ENCODE measurements at places on chromosomes 6 and 20.

- no peaks in the 10 kb centered on the region for H3K36me3 ChIP-seq
- no peak for DNase-seq
- no peaks in the 10 kb centered on the region for H3K4me1 ChIP-seq
- no peak overlapping the region for H3K27ac ChIP-seq
- no peaks in the 10 kb centered on the region for H3K27me3 ChIP-seq
Measured at GRCh38 chr6:153047386-153047785, 44.9 kb upstream of the MTRF1L start.

- no peak for DNase-seq
- no peaks in the 10 kb centered on the region for H3K36me3 ChIP-seq
- H3K4me1 ChIP-seq = no peaks in the 10 kb centered on the region
- no peak overlapping the region for H3K4me3 ChIP-seq
- H3K27ac ChIP-seq = no peak overlapping the region
Measured at GRCh38 chr6:33613146-33613794, 7.9 kb upstream of the ITPR3 start.

DNA sequence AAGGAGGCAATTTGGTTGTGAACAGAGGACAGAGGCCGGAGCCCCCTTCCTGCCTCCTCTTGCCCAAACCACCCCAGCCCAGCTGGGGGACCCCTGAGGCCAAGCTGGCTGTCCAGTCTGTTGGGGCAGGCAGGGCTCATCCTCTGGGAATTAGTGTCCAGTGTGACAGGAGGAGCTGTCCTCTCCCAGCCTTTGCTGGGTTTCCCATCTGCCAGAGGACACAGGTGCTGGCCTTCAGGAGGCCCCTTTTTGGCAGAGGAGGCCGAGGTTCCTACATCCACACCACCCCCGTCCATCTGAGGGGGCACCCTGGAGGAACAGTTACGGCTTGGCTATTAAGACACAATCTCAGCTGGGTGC, 44.7 kb upstream of the MDGA1 start:
- no peaks in the 10 kb centered on the region for H3K27me3 ChIP-seq
- no peak overlapping the region for H3K4me3 ChIP-seq
- no peak overlapping the region for H3K27ac ChIP-seq
- no peak for DNase-seq
- H3K4me1 ChIP-seq = no peaks in the 10 kb centered on the region

- H3K27me3 ChIP-seq = no peaks in the 10 kb centered on the region
- H3K4me1 ChIP-seq = no peaks in the 10 kb centered on the region
- DNase-seq = peak; percentile 34
- H3K27ac ChIP-seq = no peak overlapping the region
- no peak overlapping the region for H3K4me3 ChIP-seq
- no peaks in the 10 kb centered on the region for H3K36me3 ChIP-seq
Measured at GRCh38 chr6:87904011-87904410, 143.6 kb upstream of the SPACA1 start.

GRCh38 chr20:33296206-33296605, 13.2 kb downstream of the BPIFB1 start:
- H3K27me3 ChIP-seq = no peaks in the 10 kb centered on the region
- DNase-seq = no peak
- no peaks in the 10 kb centered on the region for H3K4me1 ChIP-seq
- H3K4me3 ChIP-seq = no peak overlapping the region

- H3K4me1 ChIP-seq = no peaks in the 10 kb centered on the region
- no peak overlapping the region for H3K27ac ChIP-seq
- no peak overlapping the region for H3K4me3 ChIP-seq
- no peak for DNase-seq
Measured at GRCh38 chr6:81216668-81217067, 535.8 kb downstream of the TENT5A start.

- peaks cover 2% of the 10 kb centered on the region for H3K27me3 ChIP-seq
- H3K4me3 ChIP-seq = no peak overlapping the region
- peaks cover 5% of the 10 kb centered on the region for H3K4me1 ChIP-seq
- no peaks in the 10 kb centered on the region for H3K36me3 ChIP-seq
- H3K27ac ChIP-seq = no peak overlapping the region
Measured at GRCh38 chr20:43913291-43914025, 1.2 kb upstream of the TOX2 start.

DNA sequence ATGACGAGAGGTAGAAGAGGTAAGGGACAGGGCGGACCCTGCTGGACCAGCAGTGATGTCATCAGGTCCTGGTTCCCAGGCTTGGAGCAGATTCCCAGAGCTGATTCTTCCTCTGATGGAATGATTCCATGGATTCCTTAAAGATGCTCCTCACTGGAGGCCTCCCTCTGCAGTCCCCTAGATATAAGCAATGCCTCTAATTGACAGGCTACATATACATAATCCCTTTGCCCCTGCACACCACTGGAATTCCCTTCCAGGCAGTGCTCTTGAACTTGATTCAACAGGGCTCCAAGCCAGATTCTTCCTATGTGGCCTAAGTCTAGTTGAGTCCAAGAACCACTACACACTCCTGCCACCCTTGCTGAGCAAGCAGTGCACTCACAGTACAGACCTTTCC, 52.3 kb upstream of the L3MBTL3 start:
- H3K27me3 ChIP-seq = no peaks in the 10 kb centered on the region
- DNase-seq = peak; percentile 13
- no peak overlapping the region for H3K27ac ChIP-seq
- H3K4me3 ChIP-seq = no peak overlapping the region
- no peaks in the 10 kb centered on the region for H3K36me3 ChIP-seq
- no peaks in the 10 kb centered on the region for H3K4me1 ChIP-seq

DNA sequence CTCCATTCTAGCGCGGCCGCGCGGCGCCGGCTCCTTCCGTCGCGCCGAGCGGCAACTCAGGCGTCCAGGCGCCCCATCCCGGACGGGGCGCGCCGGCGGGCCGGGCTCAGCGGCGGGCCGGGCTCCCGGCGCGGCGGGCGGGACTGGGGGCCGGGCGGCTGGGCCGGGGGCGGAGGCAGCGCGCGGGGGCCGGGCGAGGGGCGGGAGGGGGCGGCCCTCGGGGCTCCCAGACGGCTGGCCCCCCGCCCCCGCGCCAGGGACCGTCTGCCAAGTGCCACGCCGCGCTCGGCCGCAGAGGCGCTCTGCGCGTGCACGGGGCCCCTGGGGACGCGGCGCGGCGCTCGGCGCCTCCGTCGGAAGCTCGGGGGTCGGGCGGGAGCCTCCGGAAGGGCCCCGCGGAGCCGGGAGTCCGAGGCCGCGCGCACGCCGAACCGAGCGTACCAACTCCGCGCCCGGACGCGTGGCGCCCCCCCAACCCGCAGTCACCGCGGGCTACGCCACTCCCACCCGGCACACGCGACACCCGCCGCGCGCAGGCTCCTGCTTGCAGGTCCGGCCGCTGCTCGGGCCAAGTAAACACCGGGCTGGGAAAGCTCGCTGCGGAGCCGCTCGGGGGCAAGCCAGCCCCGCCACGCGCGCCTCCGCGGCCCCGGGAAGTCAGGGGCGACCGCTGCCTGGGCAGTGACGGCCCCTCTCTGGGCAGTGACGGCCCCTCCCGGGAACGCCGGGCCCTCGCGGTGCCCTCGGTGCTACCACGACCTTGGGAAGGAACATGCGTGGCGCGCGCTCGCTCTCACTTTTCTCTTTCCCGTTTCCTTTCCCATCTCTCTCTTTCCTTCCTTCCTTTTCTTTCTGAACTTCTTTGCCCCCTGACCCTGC, at the start of gene PREX1:
Gene PREX1 (minus strand): TSS at position 145 of the 879 bp plus-strand sequence. CDS start 139 bp downstream, at position 6.
- H3K4me1 ChIP-seq = peaks cover 12% of the 10 kb centered on the region
- peak within 1 kb of the TSS; percentile 82 for H3K27ac ChIP-seq
- peak within 1 kb of the TSS; percentile 85 for H3K4me3 ChIP-seq
- peaks cover 1% of the 10 kb centered on the region for H3K36me3 ChIP-seq
- no peaks in the 10 kb centered on the region for H3K27me3 ChIP-seq
- DNase-seq = peak; percentile 91

DNA sequence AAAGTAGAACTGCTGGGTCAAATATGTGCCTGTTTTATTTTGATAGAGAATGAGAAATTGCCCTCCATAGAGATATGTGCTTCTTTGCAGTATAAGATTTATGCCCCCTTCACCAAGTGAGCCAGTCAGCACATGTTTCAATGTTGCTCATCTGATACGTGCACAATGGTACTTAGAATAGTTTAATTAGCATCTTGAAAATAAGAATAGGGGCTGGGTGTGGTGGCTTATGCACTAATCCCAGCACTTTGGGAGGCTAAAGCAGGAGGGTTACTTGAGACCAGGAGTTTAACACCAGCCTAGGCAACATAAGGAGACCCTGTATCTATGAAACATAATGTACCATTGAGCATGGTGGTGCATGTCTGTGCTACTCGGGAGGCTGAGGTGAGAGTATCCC, 20.3 kb upstream of the C20orf204 start:
- H3K4me3 ChIP-seq = no peak overlapping the region

DNA sequence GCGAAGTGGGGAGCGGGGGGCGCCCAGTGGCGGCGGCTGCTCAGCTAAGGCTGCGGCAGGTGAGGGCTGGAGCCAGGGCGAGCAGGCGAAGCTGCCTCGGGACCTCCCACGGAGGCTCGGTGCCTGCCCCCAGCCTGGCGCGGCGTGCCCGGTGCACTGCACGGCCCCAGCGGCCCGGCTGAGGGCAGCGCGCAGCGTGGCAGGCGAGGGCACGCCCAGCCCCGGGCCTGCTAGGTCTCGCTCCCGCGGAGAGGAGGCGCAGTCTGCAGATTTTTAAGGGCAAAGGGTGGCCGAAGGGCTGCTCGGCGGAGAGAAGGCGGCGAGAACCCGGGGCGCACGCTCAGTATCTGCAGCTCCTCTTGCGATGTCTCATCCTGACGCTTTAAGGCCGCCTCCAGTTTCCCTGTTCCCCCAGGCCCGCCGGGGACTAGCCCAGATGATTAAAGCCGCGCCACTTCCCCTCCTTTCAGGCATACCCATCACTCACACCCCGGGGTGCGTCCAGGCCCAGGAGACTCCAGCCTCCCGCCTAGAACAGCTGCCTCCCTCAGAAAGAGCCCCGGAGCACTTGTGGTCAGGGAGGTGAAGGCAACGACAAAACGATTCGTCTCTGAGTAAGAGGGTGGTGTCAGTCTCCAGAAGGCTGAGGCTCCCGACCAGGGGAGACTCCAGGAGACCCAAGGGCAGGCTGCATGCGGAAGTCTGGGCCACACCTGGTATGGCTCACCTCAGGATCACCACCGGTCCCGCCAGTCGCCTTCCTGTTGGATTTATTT, at the start of gene FERMT1:
Gene FERMT1 (minus strand): TSS at position 158 of the 776 bp plus-strand sequence. CDS start 3,476 bp downstream, outside the sequence.
- H3K27ac ChIP-seq = peak within 1 kb of the TSS; percentile 41
- DNase-seq = peak; percentile 85
- H3K36me3 ChIP-seq = no peaks in the 10 kb centered on the region
- H3K4me1 ChIP-seq = peaks cover 2% of the 10 kb centered on the region
- peak within 1 kb of the TSS; percentile 42 for H3K4me3 ChIP-seq

GRCh38 chr6:110421749-110422443, 6.5 kb upstream of the DDO start:
- no peak overlapping the region for H3K4me3 ChIP-seq
- no peak for DNase-seq
- H3K4me1 ChIP-seq = no peaks in the 10 kb centered on the region
- H3K27ac ChIP-seq = no peak overlapping the region
- no peaks in the 10 kb centered on the region for H3K36me3 ChIP-seq

GRCh38 chr6:168935628-168936010, 318.0 kb downstream of the THBS2 start:
- no peak for DNase-seq
- no peaks in the 10 kb centered on the region for H3K4me1 ChIP-seq
- H3K36me3 ChIP-seq = no peaks in the 10 kb centered on the region
- H3K27ac ChIP-seq = no peak overlapping the region
- H3K4me3 ChIP-seq = no peak overlapping the region

GRCh38 chr6:110875548-110876169, 1.1 kb downstream of the AMD1 start:
- H3K4me1 ChIP-seq = peaks cover 2% of the 10 kb centered on the region
- H3K36me3 ChIP-seq = no peaks in the 10 kb centered on the region
- peak overlapping the region; percentile 13 for H3K27ac ChIP-seq
- H3K4me3 ChIP-seq = peak overlapping the region; percentile 56
- no peaks in the 10 kb centered on the region for H3K27me3 ChIP-seq

All from mesendoderm (in vitro differentiated cells).